WERI-Rb-1 (cell line): ENCODE measurements at places on chromosomes 1 and 21.

DNA sequence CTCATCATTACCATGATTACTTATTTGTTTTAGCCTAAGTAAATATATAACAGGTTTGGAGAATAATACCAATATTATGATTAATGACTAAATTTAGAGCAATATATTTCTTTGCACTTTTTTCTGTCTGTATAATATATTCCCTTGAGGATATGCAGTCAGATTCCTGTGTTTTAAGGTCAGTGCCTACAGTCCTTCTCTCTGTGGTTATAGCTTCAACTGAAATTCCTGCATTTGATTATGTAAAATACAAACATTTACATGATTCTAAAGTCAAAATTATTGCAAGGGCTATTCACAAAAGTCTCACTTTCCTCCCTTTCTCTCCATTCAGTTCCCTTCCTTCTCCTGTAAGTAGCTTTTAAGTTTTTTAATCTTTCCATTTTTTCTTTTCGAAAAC lies 142.9 kb upstream of the COL6A1 start:
- no peak for DNase-seq

DNA sequence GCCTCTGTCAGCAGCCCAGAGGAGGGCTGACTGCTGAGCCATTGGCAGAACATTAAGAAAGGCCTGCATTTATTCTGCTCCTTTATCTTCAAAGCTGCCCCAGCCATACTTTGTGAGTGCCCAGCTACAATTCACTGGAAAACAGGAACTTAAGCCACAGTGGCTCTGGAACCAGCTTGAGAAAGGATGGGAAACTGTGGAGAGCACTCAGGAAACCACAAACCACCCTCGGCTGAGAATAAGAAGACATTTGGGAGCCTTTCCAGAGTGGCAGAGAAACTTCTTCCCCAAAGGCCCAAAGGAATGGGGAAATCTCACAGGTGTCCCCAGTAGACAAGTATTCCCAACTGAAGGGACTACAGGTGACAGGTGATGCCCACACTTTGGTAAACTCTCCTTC lies 1.8 kb downstream of the LAMB3 start:
- DNase-seq = no peak

DNA sequence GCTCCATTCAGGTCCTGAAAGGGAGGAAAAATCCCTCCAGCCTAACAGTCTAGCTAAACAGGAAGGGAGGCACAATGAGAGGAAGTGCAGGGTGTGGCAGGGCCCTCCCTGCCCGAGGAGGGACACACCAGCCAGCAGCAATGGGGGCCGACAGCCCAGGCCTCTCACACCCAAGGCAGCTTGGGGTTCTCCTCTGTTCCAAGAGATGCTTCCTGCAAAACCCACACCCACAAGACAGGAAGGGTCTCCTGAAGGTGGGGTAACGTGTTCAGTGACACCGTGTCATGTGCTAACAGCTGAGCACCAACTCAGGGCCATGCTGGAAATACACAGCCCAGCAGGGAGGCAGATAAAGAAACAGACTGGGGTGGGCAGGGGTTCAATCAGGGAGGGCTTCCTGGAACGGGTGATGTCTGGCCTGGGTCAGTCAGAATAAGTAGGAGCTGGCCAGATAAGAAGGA lies 10.2 kb downstream of the ECE1 start:
- DNase-seq = no peak

DNA sequence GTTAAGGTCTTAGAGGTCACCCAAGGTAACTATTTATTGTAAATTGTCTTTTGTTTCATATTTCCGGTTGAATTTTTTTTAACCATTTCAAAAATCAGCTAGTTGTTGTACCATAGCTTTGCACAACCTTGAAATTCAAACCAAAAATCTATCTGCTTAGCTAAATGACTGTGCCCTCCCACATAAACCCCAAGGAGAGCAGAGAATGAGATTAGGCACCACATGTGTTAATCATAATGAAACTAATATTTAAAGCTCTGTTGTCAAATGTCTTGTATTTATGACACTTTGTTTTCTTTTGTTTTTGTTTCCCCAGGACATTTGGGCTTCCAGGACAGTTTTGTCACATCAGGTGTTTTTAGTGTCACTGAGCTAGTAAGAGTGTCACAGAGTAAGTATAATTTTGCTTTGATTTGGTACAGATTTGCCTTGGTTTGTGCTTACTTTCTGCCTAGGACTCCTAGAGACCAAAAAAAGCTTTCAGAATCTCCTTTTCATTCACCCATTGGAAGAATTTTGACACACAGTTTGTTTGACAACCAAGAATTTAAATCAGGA lies 249.9 kb downstream of the NFIA start:
- no peak for DNase-seq

DNA sequence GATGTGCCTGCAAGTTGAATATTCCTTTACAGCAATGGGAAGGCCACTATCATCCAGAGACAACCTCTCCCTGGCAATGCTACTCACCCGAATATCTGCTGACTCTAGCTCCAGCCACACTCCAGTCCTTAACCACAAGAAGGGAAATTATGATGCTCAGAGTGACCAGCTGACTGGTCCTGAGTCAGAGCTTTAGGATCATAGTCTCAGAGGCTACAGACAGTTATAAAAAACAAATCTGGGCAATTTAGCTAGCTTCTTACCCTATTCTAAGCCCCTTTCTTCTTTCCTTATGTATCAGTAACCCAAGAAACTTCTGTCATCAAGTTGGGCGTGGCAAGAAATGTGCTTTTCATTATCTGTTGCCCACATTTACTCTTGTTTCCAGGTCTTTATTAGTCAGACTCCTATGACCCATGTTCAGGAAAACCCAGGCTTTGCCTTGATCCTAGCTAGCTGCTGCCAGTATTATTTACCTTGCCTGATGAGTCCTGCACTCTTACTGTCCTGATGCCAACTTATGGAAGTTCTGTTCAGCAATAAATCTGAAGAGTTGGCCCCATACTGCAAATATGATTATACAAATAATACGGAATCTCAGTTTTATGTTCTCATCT lies 207.0 kb downstream of the TTLL7 start:
- no peak for DNase-seq

GRCh38 chr21:42557420-42557819 lies 43.8 kb downstream of the SLC37A1 start:
- no peak for DNase-seq

- DNase-seq = no peak
Measured at GRCh38 chr21:45421846-45422775, 17.1 kb downstream of the COL18A1 start.
